ENCODE measurements at places on chromosomes 13 and 19.

GRCh38 chr13:100880166-100880565, 205.6 kb upstream of the TMTC4 start:
- DNase-seq, result no peak

- no peak for DNase-seq
Measured at GRCh38 chr13:46172531-46172991, 9.4 kb downstream of the LCP1 start.

GRCh38 chr19:11624069-11624463, 26.8 kb downstream of the ZNF627 start:
- no peak for DNase-seq

GRCh38 chr19:42325896-42326771, 699 bp downstream of the MEGF8 start:
- DNase-seq, result no peak

DNA sequence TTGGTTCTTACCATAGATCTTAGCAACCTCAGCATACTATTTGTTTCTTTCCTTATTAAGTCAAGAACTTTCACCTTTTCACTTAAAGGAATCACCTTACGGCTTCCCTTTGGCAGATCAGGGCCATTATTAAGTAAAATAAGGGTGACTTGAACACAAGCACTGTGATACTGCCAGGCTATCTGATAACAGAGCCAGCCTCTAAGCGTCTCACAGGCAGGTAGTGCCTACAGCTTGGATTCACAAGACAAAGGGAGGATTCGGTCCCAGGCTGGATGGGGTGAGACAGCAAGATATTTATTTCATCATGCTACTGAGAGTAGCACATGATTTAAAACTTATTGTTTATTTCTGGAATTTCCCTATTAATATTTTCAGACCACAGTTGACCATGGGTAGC, 218.6 kb downstream of the FOXO1 start:
- no peak for DNase-seq

DNA sequence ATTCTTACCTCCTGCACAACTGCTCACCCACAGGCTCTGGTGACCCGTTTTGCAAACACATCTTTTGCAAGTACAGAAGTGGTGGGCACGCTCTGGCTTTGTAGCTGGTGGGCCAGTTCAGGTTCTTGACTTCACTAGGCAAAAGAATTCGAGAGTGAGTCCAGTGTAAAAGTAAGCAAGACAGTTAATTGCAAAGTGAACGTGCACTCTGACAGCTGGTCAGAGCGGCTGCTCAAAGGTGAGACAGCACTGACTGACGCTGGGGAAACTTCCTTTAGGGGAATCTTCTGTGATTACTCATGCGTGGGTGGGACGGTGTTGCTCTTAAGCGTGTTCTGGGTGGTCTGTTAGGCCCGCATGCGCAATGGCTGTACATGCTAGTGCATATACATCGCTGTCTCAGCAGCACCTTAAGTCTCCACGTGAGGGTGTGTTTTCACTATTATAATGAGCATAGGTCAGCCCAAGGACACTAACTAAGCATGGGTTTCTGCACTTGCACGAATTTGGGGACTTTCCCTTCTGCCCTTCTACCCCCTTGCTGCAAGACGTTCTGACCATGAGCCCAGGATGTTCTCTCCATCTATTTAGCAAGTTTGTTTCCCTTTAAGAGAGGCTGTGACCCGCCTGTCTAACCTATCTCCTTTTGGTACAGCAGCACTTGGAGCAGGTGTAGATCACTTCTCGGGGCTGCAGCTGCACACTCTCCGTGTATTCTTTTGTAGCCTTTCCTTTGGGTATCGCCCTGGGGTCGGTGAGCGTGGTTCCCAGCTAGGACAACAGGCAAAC, 30.2 kb upstream of the CD33 start:
- no peak for DNase-seq

DNA sequence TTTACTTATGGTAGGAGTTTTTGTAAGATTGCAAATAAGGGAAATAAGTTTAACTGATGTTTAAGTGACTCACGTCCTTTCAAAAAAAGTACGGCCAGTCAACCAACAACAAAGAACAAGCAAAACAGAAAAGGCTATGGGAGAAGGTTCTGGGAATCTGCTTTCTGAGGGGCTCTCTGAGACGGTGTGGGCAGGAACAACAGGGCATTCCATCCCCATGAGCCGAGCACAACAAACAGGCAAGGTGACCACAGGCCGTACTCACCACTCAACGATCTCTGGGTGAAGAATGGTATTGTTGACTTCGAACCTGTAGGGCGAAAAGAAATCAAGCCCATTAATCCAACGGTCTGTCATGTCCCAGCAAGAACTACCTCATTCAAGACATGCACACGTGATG, 43.8 kb downstream of the PEPD start:
- DNase-seq, result no peak

GRCh38 chr13:19836472-19836871, 27.0 kb downstream of the ZMYM5 start:
- DNase-seq, result no peak

DNA sequence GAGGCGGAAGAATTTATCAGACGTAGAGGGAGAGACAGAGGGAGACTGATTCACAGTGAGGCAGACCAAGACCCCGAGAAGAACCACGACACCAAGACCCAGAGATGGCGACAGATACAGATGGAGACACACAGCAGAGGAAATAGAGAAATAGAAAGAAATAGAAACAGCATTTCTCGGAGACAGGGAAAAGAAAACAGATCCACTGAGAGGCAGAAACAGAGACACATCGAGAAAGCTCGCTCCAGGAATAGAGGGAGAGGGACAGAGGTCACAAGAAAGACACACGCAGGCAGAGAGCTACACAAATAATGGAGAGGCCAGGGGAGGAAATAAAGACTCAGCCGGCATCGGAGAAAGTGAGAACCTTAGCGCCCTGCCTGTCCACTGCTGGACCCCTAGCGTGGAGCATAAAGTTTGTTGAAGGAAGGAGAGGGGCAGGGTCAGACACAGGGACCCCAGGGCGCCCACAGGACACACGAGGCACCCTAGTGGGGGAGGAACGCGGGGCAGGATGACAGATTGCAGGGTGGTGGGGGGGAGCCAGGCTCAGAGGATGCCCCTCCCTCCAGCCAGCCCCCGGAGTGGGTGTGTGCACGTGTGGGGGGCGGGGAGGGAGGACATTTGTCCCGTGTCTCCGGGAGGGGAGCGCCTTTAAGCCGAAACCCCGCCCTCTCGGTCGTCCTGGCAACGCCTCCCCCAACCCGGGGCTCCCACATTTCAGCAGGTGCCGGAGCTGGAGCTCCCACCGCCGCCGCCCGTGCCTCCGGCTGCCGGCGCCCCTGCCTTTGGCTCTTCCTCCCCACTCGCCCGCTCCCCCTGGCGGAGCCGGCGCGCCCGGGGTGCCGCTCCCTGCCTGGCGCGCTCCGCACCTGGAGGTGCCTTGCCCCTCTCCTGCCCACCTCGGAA, at the start of gene PRKCG:
Gene PRKCG, plus strand, starts transcription at position 716 of the 909 bp plus-strand sequence. CDS start 298 bp downstream, outside the sequence.
- DNase-seq, result no peak

GRCh38 chr19:58511353-58512208, at the start of gene SLC27A5:
Gene SLC27A5, minus strand, starts transcription at chr19:58511992. Its CDS starts 37 bp downstream, at chr19:58511955.
- DNase-seq, result no peak

GRCh38 chr13:50069261-50069660, 54.0 kb downstream of the KCNRG start:
- no peak for DNase-seq

- DNase-seq, result peak; percentile 77
Measured at GRCh38 chr19:36605101-36605876, at the start of gene ZNF382. Gene ZNF382, plus strand, starts transcription at chr19:36605313. Its CDS starts 4,602 bp downstream, at chr19:36609915.

Measured in stimulated activated CD8-positive, alpha-beta memory T cell treated with anti-CD3 and anti-CD28 coated beads, Interleukin-7, amount 100 ng/mL, for 1 hour (primary cell).